ENCODE measurements at places on chromosomes 16 and 17. TPM values are rescaled to one million over a fixed set of nuclear protein-coding genes. Genes with fewer than 3 reads are reported as not detected.
A peak's percentile ranks its signal among the peaks of the same experiment; 100 is the strongest.

The C17orf67 gene
- total RNA-seq, result 1.7 TPM

The RAB34 gene
- 174 TPM for total RNA-seq

DNA sequence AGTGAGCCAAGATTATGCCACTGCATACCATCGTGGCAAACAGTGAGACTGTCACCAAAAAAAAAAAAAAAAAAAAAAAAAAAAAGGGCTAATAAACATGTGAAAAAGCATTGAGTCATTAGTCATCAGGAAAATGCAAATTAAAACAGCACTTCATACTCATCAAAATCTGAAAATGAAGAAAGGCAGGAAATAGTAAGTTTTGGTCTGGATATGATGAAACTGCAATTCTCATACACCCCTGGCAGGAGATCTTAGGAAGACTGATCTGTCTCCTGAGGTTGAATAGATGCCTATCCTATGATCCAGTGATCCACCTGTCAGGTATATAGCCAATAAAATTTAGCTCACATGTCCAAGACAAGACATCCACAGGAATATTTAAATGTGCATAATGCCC is 212.7 kb downstream of the CPPED1 start:
- DNase-seq, result no peak

- DNase-seq, result no peak
These were observed 1.1 kb downstream of the CREBBP start for GRCh38 chr16:3879258-3879886.

- DNase-seq, result no peak
These were observed 535 bp upstream of the AURKB start for GRCh38 chr17:8210761-8211458.

DNA sequence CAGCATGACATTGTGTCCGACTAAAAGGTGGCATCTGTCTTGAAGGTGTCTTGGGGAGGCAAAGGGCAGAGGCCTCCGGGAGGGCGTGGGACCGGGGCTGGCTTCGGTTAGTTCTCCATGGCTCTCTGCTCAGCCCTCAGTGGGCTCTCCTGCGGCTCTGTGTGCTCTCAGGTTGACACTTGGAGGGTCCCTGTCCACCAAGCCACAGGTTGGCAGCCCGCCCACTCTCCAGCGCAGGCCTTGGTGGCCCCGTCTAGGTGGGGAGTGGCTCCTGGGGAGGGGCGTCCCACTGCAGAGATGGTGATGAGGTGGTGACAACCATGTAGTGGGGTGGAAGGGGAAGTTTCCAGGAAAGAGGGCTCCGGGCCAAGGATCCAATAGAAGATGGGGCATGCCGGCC is 31.6 kb downstream of the ADGRG5 start:
- DNase-seq, result no peak

DNA sequence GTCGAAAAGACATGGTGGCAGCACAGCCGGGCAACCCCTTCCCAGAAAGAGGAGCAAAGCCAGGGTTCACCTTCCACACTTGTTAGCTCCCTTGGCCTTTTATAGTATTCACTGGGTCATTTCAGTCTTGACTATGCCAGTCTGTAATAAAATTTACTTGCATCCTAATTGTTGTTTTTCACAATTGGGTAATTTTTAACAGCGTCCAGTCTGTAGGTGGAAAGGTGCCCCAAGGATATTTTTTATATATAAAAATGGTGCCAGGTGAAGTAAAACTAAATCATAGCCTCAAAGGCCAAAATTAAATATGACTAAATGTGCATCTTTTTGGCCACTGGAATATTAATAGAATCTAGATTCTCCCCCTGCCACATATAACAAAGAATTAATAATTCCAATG is at the start of gene KRT26:
Gene KRT26, minus strand, starts transcription at position 101 of the 400 bp plus-strand sequence. Its CDS starts 88 bp downstream, at position 13.
- DNase-seq, result no peak

DNA sequence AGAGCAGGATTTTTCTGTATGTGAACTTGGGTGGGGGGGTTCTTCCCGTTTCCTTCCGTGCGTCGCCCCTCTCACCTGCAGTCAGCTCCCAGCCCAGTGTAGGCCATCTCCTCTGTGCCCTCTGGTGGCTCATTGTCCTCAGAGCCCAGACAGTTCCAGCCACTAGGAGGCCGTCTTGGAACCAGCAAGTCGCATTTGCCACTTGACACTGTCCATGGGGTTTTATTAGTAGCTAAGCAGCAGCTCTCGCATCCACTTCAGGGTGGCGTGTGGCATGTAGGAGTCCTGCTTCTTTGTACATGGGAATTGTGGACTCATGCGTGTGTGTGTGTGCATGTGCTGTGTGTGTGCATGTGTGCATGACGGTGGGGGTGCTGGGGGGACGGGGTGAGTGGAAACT is 74.0 kb downstream of the SEC14L1 start:
- DNase-seq, result peak; percentile 54

DNA sequence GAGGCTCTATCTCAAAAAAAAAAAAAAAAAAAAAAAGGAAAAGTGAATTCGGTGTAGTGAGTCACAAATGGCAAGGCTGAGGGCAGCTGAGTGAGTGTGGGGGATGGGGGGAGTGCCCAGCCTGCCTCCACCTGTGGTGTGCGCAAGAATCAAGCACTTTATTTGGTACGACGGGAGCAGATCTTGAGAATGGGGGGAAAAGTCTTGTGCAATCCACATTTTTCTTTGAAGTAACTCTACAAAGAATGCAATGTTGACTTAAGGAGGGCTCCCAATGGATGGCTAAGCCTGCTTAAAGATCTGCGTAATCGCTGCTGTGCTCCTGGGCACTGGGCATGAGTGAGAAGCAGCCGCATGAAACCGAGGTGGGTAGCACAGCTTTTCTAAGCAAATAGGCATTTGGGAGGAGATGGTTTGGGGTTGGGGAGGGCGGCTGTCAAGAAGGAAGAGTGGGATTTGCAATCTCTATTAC is 28.2 kb downstream of the ATP2C2 start:
- no peak for DNase-seq

- DNase-seq, result no peak
These were observed 15.8 kb upstream of the RBBP6 start for GRCh38 chr16:24523569-24523968.

DNA sequence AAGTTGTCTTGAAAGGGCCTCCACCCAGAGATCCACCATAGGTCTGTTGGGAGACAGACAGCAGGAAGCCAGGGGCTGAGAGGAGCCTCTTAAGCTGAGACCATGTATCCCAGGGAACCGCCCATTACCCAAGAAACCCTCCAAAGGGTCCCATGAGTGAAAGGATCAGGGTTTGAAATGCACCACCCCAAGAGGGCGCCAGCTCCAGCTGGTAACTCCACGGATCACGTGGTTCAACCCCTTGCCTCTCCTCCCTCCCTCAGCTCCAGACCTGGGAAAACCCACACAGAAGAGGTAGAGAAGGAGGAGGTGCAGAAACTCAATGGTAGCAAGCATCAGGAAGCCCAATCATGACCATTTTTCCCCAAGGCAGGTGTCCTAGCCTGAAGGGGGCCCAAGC is 148.7 kb downstream of the AIPL1 start:
- DNase-seq, result no peak

GRCh38 chr17:75370286-75370915 is 35.1 kb downstream of the GRB2 start:
- DNase-seq, result no peak

DNA sequence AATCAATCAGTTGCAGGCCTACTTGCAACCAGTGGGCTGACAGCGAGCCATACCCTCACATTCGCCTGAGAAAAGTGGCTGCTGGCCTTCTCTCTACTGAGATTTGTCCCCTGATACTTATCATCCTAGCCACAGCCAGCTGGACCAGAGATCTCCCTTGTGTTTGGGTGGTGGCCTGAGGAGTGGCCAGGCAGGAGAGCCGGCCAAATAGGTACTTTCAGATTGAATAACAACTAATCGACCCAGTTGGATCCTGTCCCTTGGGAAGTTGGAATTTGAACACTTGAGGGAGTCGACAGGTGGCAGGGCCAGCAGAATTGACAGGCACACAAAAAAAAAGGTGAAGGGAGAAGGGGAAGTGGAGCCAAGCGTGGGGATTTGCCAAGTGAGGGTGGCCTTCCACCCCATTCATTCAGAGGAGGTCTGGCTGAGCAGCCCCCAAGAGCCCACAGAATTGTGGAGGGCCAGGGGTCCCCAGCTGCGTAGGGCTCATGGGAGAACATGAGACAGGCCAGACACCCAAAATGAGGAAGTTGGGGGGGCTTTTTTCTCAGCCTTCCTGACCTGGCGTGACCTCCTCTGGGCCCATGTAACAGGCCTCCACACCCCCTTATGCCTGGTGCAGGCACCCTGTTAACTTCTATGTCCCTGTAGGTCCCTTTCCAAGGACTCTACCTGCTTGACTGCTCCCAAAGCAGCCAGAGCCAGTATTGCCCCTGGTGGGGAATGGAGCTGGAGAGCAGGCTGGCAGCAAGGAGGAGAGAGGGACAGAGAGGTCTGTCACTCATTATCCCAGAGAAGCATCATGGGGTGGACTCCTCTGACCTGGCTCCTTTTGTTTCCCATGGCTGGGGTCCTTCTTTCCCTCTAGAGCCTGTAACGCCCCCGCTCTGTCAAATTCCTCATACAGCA is 2.9 kb upstream of the RANGRF start:
- DNase-seq, result no peak

Measured in fibroblast of lung (primary cell).